Kidney capillary endothelial cell (primary cell): ENCODE measurements at places on chromosomes 11 and 22.

DNA sequence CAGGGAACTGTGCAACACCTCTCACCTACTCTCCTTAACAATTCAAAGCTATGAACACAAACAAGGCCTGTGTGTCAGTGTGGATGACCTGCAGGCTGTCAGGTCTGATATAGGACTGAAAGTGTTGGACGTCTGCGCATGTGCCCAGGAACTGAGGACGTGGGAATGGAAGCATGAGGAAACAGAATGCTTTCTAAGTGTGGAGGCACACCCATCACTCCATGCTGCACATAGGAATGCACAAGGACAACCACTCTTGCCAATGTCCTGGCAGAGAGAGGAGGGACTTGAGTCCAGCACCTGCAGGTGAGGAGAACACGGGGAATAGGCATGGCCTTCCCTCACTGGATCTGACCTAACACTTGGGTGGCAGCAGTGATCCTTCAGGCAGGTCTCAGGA lies 874.3 kb downstream of the OPCML start:
- DNase-seq: no peak

- no peak for DNase-seq
Measured at GRCh38 chr22:20378110-20378509, 15.8 kb upstream of the ZNF74 start.

DNA sequence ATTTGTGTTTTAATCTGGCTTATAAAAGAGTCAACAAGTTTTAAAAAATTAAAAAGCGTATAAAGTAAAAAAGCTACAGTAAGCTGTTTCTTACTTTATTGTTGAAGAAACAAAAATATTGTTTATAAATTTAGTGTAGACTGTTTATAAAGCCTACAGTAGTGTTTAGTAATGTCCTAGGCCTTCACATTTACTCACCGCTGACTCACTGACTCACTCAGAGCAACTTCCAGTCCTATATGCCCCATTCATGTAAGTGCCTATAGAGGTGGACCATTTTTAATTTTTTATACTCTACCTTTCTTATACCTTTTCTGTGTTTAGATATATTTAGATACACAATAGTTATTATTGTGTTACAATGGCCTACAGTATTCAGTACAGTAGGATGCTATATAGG lies 12.2 kb downstream of the MPPED2 start:
- no peak for DNase-seq

DNA sequence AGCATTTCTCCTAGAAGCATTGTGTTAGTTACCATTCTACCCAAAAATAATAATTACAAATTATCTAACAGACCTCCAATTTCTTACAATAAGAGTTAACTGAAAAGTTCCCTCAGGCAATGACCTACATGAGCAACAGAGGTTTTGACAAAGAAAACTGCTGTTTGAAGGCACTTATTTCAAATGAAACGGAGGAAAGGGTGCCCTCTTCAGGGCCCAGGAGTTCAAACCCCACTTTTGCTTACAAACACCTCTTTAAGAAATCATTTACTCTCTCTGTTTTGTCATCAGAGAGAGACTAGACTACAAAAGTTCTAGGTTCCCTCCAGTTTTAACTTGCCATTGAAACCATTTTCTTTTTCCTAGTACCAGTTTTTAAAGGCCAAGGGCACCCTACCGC lies 56.7 kb downstream of the AMBRA1 start:
- DNase-seq: no peak

DNA sequence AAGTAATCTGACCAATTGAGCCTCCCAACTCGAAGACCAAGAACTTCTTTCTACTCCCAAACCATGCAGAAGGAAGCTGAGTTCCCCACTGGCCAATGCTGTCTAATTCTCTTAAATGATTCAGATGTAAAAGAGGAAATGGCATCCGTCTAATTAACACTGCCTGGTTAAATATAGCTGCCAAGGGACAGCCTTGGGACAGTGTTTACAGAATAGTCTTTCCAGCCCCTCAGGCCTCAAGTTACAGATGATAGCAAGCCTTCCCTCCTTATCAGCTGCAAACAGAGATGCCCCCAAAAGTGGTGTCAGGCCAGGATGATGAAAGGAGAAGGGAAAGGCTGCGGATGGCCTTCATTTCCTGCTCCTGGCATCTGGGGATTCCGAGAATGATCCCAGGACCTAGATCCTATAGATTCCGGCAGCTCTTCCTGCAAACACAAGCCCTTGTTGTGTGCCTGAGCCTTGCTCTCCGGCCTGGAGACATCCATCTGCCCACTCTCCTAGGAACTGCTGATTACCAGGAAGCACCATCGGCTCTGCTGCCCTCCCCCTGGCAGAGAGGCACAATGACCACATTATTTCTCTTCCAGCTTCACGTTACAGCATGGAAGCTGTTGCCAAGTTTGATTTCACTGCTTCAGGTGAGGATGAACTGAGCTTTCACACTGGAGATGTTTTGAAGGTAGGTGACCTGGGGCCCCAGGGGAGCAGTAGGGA lies 13.5 kb upstream of the TMA7B start:
- no peak for DNase-seq

DNA sequence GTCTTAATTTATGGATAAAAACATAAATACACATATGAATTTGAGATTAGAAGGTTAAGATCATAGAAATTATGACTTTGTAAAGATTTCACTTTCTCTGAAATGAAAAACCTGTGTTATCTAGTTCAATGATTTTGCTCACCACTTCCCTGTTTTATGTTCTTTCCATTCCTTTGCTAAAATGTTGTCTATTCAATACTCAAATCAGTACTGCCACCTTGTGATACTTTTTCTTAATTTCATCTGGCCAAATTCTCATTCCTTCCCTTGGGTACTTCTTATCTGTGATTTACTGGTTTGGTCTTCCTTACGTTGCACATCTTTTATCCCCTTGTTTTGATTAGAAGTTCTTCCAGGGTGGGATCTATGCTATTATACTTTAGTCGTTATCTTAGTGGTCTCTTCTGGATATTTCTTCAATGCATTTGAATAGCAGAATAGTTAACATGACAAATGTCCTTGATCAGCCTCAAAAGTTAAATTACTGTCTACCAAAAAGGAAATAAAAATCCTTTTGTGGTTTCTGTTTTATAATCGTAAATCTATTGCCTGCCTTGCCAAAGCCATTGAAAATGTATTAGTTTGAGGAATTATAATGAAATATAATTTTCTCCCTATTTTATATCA lies 197.0 kb downstream of the PGR start:
- peak; percentile 21 for DNase-seq

- peak; percentile 64 for DNase-seq
Measured at GRCh38 chr22:22692707-22693530, 48.5 kb downstream of the GGTLC2 start.

GRCh38 chr11:88337987-88338668 lies 592 bp upstream of the CTSC start:
- peak; percentile 33 for DNase-seq

- peak; percentile 66 for DNase-seq
Measured at GRCh38 chr11:116853461-116854073, 16.1 kb upstream of the APOA1 start.

DNA sequence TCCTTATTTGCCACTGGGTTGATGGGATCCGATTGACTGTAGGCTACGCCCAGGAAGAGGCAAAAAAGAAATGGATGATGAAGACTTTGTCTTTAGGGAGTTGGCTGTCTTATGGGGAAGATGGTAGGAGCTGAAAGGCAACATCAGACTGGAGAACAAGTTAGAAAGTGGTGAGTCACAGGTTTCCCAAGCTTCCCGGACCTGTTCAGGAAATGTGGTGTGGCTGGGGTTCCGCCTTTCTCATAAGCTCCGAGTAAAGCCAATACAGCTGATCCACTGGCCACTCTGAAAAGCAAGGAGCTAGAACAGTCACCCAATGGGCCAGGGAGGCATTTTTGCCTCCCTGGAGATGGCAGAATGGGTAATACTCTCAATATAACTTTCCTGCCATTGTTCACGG lies 194.5 kb downstream of the SNX19 start:
- no peak for DNase-seq

- DNase-seq: peak; percentile 30
Measured at GRCh38 chr22:32080904-32081303, 37.8 kb downstream of the SLC5A1 start.

- no peak for DNase-seq
Measured at GRCh38 chr11:64090806-64091516, 55.2 kb downstream of the FLRT1 start.
